Daoy (cell line): ENCODE measurements at places on chromosomes 5 and 9. TPM values are rescaled to one million over a fixed set of nuclear protein-coding genes. Genes with fewer than 3 reads are reported as not detected.
A peak's percentile ranks its signal among the peaks of the same experiment; 100 is the strongest.

The PCDHB10 gene
- 0.40 and 0.71 TPM in 2 replicates for total RNA-seq

The PCDHGB6 gene
- 1.3 and 2.5 TPM in 2 replicates for total RNA-seq

The SLC4A9 gene
- total RNA-seq, result not detected in 2 replicates

The ADAMTS12 gene
- total RNA-seq, result 3.5 TPM in 2 replicates

DNA sequence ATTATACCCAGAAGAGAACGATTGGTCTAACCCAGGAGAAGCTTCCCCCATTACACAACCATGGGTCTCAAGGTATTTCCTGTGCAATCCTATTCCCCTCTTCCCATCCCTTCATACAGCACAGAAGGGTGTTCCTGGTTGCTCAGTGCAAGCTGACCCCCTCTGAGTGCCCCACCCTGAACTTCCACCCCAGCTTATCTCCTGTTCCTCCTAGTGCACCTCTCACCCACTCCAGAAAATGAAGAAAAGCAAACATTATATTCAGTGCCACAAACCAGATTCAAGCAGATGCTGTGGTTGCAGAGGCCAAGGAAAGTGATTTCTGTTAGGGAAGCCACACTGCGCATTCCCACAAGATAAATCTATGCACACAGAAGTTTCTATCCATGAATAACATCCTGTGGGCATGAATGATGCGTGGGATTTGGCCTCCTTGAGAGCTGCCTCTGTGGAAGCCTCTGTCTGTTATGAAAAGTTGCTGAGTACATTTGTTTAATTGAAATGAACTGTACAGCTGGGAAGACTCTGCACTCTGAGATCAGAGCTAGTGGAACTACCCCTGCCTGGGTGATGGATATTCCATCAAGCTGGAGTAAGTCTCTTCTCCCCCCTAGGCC, 2.2 kb upstream of the OR2S2 start:
- peak; percentile 49 for DNase-seq

The PCA3 gene
- 0.06 TPM in 1 of 2 replicates, not detected in the other for total RNA-seq

GRCh38 chr5:165620394-165620793, 2115.0 kb downstream of the MAT2B start:
- no peak for DNase-seq

DNA sequence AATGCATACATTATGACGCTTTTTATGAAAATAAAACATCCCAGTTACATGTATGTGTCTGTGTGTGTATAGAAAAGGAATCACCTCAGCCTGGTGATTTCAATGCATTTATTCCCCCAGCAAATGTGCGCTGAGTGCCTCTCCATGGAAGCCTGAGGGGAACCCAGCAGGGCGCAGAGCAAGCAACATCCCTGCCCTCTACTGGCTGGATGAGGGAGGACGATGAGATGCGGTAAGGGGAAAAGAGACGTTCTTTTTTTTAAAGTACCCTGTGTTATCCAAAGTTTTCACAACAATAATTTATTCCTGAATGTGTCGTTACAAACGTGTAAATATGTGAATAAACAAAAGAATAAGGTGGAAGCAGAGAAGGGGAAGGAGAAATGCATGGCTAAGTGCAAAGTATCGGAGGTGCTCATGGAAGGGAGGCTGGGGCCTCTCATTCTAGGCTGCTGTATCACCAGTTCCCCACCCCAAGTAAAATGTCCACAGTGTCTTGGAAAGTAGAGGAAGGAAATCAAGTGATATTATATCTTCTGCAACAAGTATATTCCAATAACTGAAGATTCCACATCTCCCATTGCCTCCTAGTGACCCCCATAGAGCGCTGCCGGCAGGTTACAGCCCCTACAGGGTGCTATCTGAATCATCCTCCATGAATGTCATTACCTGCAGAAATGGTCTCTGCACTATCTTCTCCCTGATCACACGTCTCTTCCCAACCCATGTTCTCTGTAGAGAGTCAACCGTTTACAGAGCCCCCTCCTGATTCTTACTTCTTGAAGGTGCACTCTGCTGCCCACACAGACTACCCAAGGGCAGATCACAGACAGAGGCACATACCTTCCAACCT, 13.0 kb upstream of the ABLIM3 start:
- peak; percentile 56 for DNase-seq

The ADGRD2 gene
- total RNA-seq, result 0.23 TPM in 1 of 2 replicates, not detected in the other

DNA sequence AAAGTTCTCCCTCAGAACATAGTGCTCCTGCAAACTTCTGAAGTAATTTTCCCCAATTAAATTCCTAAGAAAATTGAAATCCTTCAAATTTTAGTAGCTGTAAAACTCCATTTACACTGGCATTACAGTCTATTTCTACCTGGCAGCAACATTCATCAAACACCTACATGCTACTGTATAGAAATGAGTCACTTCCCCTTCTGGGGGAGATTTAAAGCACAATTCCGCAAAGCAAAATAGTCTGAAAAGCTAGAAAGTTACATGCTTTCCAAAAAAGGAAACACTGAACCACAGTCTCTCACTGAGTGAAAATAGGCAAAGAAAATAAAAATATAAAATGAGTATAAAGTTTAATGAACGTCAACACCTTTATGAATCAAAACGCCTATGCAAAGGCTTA, 43.3 kb downstream of the MCTP1 start:
- DNase-seq, result no peak

The ARL14EPL gene
- 1.3 TPM in 1 of 2 replicates, not detected in the other for total RNA-seq

- peak; percentile 13 for DNase-seq
Observed at GRCh38 chr5:31186672-31187267, 6.7 kb upstream of the CDH6 start.

The ACTBL2 gene
- total RNA-seq, result 7.1 and 8.7 TPM in 2 replicates

- no peak for DNase-seq
Observed at GRCh38 chr5:31343946-31344345, 150.5 kb downstream of the CDH6 start.

GRCh38 chr5:126098330-126099017, 324.7 kb upstream of the GRAMD2B start:
- DNase-seq, result no peak
